Inflammatory macrophage treated with lipopolysaccharide for 4 hours (primary cell): ENCODE measurements at places on chromosomes 5 and 9.

GRCh38 chr9:98491231-98491651, 217.5 kb downstream of the GABBR2 start:
- DNase-seq = no peak

DNA sequence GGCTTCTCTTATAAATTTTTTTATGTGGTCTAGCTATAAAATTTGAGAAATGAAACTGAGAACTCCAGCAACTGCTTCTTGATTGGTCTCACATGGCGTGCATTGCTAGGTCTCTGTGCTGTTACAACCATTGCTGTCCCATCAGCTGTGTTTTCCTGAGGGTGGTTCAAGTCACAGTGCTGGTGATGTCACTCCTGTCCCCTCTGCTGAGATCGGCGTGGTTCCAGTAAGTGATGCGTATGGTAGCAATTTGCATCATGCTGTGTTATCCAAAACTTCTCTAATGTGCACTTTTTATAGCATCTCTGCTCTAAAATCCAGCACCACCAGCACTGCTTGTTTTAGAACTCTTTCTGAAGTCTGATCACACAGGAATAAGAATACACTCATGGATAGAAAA, 112.6 kb upstream of the ZNF608 start:
- peak; percentile 95 for DNase-seq

- no peak for DNase-seq
These were observed 757 bp downstream of the ZBED3 start for GRCh38 chr5:77086368-77086688.

DNA sequence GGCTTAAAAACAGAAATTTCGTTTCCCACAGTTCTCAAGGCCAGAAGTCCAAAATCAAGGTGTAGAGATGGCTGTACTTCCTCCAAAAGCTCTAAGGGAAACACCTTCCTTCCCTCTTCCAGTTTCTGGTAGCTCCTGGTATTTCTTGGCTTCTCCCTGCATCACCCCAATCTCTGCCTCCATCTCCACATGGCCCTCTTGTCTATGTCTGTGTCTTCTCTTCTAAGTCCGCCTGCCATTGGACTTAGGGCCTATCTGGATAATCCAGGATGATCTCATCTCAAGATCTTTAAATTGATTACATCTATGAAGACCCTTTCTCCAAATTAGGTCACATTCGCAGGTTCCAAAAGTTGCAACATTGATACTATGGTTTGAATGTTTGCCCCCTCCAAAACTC, 105.6 kb downstream of the ATPSCKMT start:
- no peak for DNase-seq

GRCh38 chr9:114370251-114370967, 17.4 kb downstream of the AKNA start:
- no peak for DNase-seq

GRCh38 chr9:70053864-70054263, 10.2 kb downstream of the MAMDC2 start:
- no peak for DNase-seq

DNA sequence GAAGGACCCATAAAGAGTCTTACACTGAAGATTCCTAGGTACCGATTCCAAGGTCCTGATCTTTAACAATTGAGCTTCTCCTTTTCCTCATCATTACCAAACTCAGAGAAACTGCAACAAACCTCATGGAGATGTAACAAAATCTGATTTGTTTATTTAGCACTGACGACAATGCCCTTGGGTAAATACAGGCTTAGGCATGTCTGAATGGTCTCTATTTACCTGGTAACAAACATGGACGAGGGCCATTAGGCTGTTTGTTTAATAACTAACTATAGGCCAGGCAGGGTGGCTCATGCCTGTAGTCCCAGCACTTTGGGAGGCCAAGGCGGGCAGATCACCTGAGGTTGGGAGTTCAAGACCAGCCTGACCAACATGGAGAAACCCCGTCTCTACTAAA, 333.3 kb downstream of the AGTPBP1 start:
- no peak for DNase-seq

DNA sequence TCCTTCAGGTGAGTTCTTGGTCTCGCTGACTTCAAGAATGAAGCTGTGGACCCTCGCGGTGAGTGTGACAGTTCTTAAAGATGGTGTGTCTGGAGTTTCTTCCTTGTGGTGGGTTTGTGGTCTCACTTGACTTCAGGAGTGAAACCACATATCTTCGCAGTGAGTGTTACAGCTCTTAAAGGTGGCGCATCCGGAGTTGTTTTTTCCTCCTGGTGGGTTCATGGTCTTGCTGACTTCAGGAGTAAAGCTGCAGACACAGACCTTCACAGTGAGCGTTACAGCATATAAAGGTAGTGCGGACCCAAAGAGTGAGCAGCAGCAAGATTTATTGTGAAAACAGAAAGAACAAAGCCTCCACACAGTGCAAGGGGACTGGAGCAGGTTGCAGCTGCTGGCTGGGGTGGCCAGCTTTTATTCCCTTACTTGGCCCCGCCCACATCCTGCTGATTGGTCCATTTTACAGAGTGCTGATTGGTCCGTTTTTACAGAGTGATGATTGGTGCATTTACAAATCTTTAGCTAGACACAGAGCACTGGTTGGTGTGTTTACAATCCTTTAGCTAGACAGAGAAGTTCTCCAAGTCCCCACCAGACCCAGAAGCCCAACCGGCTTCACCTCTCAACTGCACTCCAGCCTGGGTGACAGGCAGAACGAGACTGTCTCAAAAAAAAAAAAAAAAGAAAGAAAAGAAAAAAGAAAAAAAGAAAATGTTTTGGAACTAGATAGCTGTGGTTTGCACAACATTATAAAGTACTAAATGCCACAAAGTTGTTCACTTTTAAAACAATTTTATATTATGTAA, 9.1 kb upstream of the ERMP1 start:
- no peak for DNase-seq

GRCh38 chr5:169004551-169004950, 296.4 kb downstream of the SLIT3 start:
- no peak for DNase-seq

- DNase-seq = no peak
These were observed 190.7 kb upstream of the PDE4D start for GRCh38 chr5:60084226-60084625.

- DNase-seq = peak; percentile 5
These were observed 29.9 kb upstream of the HMHB1 start for GRCh38 chr5:143781993-143782520.

GRCh38 chr5:146402949-146403348, 44.2 kb upstream of the TCERG1 start:
- no peak for DNase-seq

GRCh38 chr9:93496285-93496684, 42.9 kb upstream of the FAM120AOS start:
- DNase-seq = no peak

GRCh38 chr9:18255158-18255629, 218.8 kb upstream of the ADAMTSL1 start:
- peak; percentile 60 for DNase-seq

DNA sequence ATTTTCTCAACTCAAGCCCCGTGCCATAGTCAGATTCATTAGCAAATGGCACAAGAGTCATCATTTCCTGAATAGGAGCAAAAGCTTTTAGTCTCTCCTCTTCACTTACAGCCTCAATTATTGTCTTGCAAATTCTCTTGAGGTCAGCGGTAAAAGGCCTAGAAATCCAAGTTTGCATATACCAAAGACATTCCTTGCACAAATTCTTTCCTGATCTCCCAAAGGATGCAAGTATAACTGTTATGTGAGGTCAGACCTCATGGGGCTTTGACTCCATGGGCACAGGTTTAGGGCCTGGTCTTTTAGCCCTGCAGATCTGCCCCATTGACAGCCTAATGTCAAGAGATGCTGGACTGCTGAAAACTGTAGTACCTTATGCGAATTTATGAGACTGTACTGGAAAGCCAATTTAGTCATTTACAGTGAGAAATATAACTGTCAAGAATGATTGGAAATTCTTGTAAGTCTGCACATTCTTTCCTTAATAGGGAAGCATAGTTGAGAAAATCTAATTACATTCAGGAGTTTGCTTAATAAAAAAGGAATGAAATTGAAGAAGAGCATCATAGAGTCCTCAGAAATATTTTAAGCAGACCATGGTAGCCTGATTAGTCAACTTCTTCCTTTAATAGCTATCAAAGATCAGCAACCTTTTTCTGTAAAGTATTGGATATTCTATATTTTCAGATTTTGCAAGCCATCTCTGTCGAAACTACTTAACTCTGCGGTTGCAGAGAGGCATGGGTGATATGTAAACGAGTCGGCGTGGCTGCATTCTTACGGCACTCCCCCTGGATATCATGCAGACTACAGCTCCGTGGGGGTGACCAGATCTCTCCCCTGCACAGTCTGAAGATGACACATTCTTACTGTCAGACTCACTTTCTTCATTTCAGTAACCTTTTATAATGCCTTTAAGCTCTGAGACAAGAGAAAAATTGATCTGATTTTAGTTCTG, 45.2 kb downstream of the GCNT4 start:
- no peak for DNase-seq

DNA sequence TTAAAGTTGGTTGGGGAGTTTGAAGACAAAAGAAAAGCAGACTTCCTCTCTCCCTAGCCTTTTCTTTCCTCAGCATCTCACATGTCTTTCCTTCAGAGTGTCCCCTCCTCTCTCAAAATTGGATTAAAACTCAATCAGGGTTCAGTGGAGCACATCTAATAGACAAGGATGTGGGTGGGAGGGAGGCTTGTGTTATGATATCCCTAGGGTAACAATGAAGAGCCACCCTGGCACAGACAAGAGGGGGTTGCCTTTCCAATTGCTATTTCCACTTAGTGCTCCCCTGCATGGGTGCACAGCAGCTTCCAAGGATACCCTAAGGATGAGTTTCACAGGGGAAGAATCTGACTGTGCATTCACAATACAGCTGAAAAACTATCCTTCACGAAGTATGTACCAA, 585.2 kb upstream of the C9orf72 start:
- no peak for DNase-seq

- no peak for DNase-seq
These were observed 120.8 kb downstream of the EMB start for GRCh38 chr5:50320131-50320749.

DNA sequence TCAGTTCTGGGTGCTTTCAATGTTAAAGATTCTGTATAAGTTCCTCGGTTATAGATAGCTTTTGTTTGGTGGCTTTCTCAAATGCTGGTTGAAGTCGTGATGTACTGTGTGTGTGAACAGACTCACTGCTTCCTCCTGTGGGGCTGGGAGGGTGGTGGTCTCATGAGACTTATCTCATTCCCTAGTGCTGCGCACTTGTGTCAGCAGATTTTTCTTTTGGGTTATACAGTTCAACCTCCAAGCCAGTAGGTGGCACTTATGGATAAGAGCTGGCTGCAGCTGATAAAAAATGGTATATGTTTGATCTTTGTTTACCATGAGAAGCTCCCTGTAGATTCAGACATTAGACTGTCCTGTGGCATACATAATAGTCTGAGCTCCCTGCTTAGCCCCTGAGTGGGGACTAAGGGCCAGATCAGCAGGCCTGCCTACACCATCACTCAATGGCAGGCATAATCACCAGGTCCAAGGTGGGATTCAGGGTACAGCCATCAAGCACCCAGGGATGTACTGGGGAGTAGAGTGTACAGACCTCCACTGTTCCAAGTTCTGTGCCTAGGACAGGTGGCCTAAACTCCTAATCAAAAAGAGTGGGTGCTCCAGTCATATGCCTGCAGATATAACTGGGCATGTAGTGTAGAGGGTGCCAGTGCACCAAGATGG, 174.2 kb downstream of the OXCT1 start:
- no peak for DNase-seq

GRCh38 chr9:77975036-77975435, 56.6 kb downstream of the GNAQ start:
- DNase-seq = no peak

DNA sequence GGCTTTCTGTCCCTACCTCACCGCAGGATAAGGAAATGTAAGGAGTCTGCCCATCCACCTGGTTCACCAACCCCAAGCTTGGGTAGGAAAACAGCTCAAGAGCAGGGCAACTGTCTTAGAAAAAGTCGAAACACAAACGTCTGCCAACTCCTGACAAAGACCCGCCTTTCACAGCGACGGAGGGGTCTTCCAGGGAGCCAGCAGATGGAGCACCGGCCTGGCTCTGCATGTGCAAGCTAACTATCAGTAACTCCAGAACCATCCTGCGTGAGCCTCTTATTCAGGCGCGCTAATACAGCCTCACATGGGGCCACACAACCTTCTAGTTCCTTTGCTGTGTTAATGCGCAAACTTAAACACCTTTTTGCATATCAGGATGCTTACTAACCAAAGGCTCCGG, 26.9 kb downstream of the CAMSAP1 start:
- DNase-seq = no peak

DNA sequence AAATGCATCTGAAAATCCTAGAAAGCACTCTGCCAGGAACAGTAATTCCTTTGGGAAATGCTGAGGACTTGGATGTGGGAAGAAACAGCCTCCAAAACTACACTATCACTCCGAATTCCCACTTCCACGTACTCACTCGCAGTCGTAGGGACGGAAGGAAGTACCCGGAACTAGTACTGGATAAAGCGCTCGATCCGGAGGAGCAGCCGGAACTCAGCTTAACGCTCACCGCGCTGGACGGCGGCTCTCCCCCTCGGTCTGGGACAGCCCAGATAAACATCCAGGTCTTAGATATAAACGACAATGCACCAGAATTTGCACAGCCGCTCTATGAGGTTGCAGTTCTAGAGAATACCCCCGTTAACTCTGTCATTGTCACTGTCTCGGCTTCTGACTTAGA, 786 bp downstream of the PCDHB3 start:
- DNase-seq = no peak

DNA sequence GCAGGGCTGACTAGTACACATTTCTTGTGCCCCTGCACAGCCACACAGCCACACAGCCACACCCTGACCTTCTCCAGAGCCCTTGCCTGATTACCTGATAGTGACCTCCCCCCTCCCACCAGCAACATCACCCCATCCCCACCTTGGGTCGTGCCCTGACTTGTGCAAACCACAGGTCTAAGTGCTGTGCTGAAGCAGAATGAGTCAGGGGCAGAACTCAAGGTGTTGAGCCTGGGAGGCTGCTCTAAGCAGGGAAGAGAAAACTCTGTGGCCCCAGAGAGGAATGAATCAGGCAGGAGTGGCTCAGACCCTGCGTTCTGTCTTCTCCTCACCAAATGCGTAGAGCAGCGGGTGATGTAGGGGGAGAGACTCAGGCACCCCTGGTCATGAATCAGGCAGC, 24.3 kb upstream of the FAT2 start:
- DNase-seq = no peak

- peak; percentile 29 for DNase-seq
These were observed 318.4 kb downstream of the ARL15 start for GRCh38 chr5:53991942-53992341.

DNA sequence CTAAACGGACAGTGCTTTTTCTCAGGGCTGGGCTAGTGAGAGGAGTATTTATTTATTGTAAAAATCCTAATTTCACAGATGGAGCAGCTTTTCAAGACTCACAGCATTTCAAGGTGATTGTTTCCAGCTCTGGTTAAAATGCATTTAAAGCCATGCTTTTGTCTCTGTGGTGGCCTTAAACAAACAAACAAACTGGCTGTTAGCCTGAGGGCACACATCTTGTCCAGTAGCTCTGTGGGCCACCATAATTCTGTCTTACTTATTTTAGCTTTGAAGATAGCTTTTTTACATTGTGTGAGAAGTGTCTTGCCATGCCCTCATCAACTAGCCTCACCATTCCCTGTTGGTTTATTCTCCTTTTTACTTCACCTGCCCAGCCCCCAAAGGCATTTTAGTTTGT, 218.2 kb downstream of the PSAT1 start:
- no peak for DNase-seq
